ENCODE measurements at places on chromosomes 1 and 21.

- DNase-seq, result no peak
Measured at GRCh38 chr1:117818456-117818855, 111.0 kb downstream of the GDAP2 start.

DNA sequence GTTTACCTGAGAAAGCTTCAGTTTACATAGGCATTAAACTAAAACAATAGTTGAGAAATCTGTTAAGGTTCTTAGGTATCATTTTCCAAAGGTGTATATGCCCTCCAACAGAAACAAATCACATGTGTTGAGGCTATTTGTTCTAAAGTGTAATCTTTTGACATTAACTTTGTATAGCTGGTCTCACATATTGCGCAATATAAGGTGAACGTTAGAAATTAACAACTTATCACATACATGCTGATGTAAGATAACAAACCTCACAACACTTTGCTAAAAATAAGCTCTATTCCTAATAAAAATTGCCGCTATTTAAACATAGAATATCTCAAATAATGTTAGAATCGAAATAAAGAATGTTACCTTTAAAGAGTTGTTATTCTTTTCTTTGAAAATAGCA is 340.6 kb downstream of the SRGAP2C start:
- DNase-seq, result no peak

GRCh38 chr1:73801912-73802429 is 396.0 kb downstream of the LRRIQ3 start:
- DNase-seq, result no peak

GRCh38 chr21:45295576-45296365 is 8.1 kb upstream of the POFUT2 start:
- no peak for DNase-seq
